ENCODE measurements at places on chromosomes 7 and 10. TPM values are rescaled to one million over a fixed set of nuclear protein-coding genes. Genes with fewer than 3 reads are reported as not detected.

DNA sequence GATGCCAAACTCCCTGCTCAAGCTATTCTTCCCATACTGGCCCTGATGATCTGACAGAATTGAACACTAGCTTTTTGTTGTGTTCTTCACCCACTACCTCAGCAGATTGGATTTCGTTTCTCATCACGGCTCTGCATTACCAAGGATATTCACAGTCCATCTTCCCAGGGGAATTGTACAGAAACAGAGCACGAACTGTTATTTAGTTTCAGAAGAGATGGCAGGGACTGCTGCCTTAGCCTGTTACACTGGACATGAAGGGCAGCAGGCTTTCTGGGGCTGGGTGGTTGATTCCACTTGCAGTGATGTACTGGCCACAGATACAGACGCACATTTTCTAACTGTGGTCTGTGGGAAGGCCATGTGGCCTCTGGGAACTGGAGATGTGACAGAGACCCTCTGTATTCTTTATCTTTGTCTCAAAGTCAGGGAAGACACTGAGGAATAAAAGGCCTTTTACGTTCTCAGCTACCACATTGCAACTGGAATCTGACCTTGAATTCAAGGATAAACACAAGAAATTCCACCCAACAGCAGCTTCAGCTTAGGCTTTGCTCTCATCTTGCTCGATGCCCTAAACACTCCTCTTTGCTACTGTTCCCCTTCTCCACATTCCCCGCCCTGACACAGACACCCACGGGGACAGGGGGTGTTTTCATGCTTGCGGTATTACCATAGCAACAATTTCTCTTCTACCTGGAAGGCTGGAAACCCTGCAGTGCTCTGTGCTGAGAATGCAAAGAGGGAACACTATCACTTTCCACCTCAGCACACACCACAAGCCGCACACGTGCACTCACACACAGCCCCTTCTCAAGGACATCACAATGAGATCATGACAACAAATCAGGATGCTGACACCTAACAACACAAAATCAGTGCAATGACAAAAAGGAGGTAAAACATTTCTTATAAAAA is 81.7 kb downstream of the RNF216 start:
- H3K4me1 ChIP-seq: peaks cover 43% of the 10 kb centered on the region
- H3K36me3 ChIP-seq: peaks cover 5% of the 10 kb centered on the region
- H3K27me3 ChIP-seq: no peaks in the 10 kb centered on the region
- no peak overlapping the region for H3K4me3 ChIP-seq
- no peak for DNase-seq
- no peak overlapping the region for H3K27ac ChIP-seq

Gene TMEM168
- total RNA-seq: 20.5 TPM

Gene CALCR
- total RNA-seq: not detected

Gene CHN2
- 6.2 TPM for total RNA-seq

Gene CLEC5A
- 6.3 TPM for total RNA-seq

DNA sequence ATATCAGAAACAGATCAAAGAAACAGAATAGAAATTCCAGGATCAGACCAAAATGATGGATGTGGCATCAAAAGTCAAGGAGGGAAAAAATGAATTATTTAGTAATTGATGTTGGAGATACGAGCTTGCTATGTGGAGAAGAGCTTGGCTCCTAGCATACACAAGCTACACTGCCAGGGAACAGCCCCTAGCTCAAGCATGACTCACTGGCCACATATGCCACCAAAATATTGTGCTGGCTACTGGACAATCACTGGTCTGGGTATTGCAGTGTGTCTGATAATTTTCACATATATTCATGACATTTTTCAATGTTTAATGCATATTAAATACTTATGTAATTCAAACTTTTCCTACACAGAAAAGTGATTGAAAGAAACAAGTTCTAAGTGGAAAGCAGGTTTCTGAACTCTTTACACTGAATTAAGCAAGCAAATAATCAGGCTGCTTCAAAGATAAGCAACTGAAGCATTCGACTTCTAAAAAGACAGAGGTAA is 59.3 kb downstream of the OAT start:
- no peak overlapping the region for H3K4me3 ChIP-seq
- DNase-seq: no peak
- H3K27me3 ChIP-seq: no peaks in the 10 kb centered on the region
- H3K36me3 ChIP-seq: no peaks in the 10 kb centered on the region
- H3K4me1 ChIP-seq: peaks cover 8% of the 10 kb centered on the region

- no peaks in the 10 kb centered on the region for H3K36me3 ChIP-seq
- no peak for DNase-seq
- no peaks in the 10 kb centered on the region for H3K4me1 ChIP-seq
- H3K27me3 ChIP-seq: no peaks in the 10 kb centered on the region
- no peak overlapping the region for H3K27ac ChIP-seq
Measured at GRCh38 chr10:109358325-109358724, 565.0 kb downstream of the XPNPEP1 start.

- H3K4me3 ChIP-seq: no peak overlapping the region
- no peaks in the 10 kb centered on the region for H3K27me3 ChIP-seq
- H3K27ac ChIP-seq: no peak overlapping the region
- H3K4me1 ChIP-seq: peaks cover 42% of the 10 kb centered on the region
- no peaks in the 10 kb centered on the region for H3K36me3 ChIP-seq
Measured at GRCh38 chr7:36155811-36156361, 2.8 kb downstream of the EEPD1 start.

GRCh38 chr10:102010961-102011360 is 45.0 kb downstream of the ARMH3 start:
- H3K4me3 ChIP-seq: no peak overlapping the region
- H3K36me3 ChIP-seq: peaks cover 60% of the 10 kb centered on the region
- no peaks in the 10 kb centered on the region for H3K4me1 ChIP-seq
- H3K27me3 ChIP-seq: no peaks in the 10 kb centered on the region
- no peak overlapping the region for H3K27ac ChIP-seq
- DNase-seq: no peak

Gene ANKRD22
- total RNA-seq: 1.9 TPM

DNA sequence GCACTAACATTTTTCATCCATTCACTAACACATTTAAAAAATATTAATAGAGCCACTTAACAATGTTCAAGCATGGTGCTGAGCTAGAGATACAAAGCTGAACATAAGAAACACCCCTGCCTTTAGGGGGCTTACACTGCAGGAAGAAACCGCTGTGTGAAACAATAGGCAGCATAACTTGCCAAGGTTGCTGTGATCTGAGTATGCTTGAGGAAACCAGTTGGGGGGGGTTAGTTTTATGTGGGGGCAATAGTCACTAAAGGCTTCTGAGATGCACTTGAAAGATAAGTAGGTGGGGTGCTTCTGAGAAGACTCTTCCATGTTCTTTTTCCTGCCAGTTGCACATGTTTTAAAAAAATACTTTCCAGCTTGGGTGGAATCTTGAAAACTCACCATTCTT is 2.8 kb downstream of the RBM17 start:
- H3K4me1 ChIP-seq: peaks cover 63% of the 10 kb centered on the region
- H3K27ac ChIP-seq: peak overlapping the region; percentile 32
- no peak for DNase-seq

- H3K36me3 ChIP-seq: no peaks in the 10 kb centered on the region
- peaks cover 11% of the 10 kb centered on the region for H3K4me1 ChIP-seq
- no peaks in the 10 kb centered on the region for H3K27me3 ChIP-seq
- H3K27ac ChIP-seq: no peak overlapping the region
Measured at GRCh38 chr7:128011131-128011661, 20.0 kb downstream of the LRRC4 start.

- peaks cover 5% of the 10 kb centered on the region for H3K4me1 ChIP-seq
- H3K36me3 ChIP-seq: no peaks in the 10 kb centered on the region
- H3K27me3 ChIP-seq: no peaks in the 10 kb centered on the region
- H3K27ac ChIP-seq: peak overlapping the region; percentile 65
- DNase-seq: peak; percentile 60
- H3K4me3 ChIP-seq: no peak overlapping the region
Measured at GRCh38 chr7:102064361-102065025, 222.2 kb upstream of the SH2B2 start.

GRCh38 chr10:3085785-3086567 is 18.6 kb downstream of the PFKP start:
- H3K27ac ChIP-seq: no peak overlapping the region
- no peaks in the 10 kb centered on the region for H3K27me3 ChIP-seq
- H3K4me3 ChIP-seq: no peak overlapping the region

DNA sequence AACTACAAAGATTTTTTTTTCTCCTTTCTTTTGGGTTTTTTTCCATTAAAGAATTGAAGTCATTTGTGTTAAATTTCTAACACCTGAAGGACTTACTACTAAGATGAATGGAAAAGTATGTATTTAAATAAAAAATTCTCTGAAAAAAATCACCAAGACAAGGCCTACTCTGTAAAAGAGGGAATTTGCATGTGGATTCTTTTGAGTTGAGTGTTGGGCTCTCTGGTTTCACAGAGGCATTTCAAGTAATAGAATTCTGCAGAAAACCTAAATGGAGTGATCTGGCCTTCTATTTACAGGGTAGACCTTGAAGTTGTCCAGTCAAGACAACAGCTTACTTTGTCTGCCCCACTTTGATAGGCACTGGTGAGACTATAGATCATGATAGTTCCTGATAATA is 4.1 kb downstream of the LRRC17 start:
- no peaks in the 10 kb centered on the region for H3K36me3 ChIP-seq
- H3K27ac ChIP-seq: no peak overlapping the region
- H3K27me3 ChIP-seq: no peaks in the 10 kb centered on the region
- H3K4me3 ChIP-seq: no peak overlapping the region
- DNase-seq: no peak

DNA sequence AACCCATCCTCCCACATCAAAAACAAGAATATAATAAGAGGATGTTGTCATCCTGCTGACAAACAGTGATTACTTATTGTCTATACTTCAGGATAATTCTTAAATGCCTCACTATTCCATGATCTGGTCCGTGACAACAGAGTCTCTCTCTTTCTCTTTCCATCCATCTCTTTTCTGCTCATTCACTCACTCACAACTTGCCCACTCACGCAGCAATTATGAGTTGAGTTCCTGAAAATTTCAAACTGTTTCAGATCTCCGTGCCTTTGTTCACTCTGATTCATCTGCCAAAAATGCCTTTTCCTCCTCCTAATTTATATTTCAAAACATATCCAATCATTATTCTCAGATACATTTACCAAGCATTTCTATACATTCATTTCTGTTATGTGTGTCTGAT is 1.4 kb downstream of the OR6B1 start:
- H3K27me3 ChIP-seq: no peaks in the 10 kb centered on the region
- no peaks in the 10 kb centered on the region for H3K36me3 ChIP-seq
- no peak for DNase-seq
- H3K27ac ChIP-seq: no peak overlapping the region

GRCh38 chr10:63744060-63744941 is 223.1 kb downstream of the REEP3 start:
- no peak overlapping the region for H3K4me3 ChIP-seq
- H3K27me3 ChIP-seq: no peaks in the 10 kb centered on the region
- H3K36me3 ChIP-seq: no peaks in the 10 kb centered on the region
- no peak overlapping the region for H3K27ac ChIP-seq
- no peak for DNase-seq

GRCh38 chr10:31977440-31978155 is 49.0 kb upstream of the ARHGAP12 start:
- H3K36me3 ChIP-seq: no peaks in the 10 kb centered on the region
- H3K4me3 ChIP-seq: no peak overlapping the region
- peak overlapping the region; percentile 53 for H3K27ac ChIP-seq
- peaks cover 16% of the 10 kb centered on the region for H3K4me1 ChIP-seq

DNA sequence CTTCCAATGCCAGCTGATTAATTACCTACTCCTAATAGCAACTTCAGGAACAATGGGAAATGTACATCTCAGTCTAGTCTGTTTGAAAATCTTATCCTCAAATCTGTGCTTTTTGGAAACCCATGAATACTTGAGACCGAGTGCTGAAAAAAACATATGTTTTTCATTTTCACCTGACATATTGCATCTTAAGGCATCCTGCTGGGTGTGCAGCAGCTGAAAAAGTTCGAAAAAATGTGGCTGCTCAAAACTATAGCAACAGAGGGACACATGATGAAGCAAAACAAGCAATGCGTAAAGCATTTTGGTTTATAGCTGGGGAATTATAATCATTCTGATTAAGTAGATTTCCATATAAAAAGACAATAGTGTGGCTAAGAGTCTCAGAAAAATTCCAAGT is 218.0 kb downstream of the CREB5 start:
- H3K36me3 ChIP-seq: no peaks in the 10 kb centered on the region
- no peak overlapping the region for H3K27ac ChIP-seq
- H3K4me3 ChIP-seq: no peak overlapping the region
- no peak for DNase-seq
- H3K27me3 ChIP-seq: no peaks in the 10 kb centered on the region

DNA sequence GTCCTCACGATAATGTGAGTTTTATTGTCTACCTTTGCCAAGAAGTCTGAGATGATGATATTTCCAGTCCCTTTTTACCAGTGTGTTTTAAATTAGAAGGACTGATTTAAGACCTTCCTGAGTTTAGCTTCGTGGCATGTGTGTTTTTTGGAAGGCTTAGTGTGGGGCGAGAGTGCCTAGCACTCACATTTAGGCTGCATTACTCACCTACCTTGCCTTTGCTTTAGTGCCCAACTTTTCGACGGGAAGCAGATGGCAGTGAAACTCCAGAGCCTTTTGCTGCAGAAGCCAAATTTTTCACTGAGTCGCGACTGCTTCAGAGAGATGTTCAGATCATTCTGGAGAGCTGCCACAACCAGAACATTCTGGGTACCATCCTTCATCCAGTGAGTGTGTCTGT is 50.9 kb downstream of the SND1 start:
- H3K4me3 ChIP-seq: no peak overlapping the region
- no peak for DNase-seq
- no peak overlapping the region for H3K27ac ChIP-seq

DNA sequence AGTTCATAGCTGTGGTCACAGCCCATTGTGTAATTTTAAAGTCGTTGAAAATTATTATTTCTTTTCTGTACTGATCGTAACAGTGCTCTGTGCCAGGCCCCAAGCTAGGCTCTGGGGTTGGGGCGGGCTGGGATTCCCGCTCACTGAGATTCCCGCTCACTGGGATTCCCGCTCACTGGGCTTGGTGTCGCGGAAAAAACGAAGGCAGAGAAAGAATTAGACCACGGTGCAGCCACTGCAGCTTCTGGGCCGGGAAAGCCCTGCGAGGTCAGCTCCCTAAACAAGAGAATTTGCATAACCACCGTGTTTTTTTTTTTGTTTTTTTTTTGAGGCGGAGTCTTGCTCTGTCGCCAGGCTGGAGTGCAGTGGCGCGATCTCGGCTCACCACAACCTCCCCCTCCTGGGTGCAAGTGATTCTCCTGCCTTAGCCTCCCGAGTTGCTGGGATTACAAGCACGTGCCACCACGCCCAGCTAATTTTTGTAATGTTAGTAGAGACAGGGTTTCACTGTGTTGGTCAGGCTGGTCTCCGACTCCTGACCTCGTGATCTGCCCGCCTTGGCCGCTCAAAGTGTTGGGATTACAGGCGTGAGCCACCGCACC is 31.2 kb downstream of the FOXK1 start:
- H3K4me3 ChIP-seq: no peak overlapping the region
- DNase-seq: no peak
- H3K27me3 ChIP-seq: no peaks in the 10 kb centered on the region
- peak overlapping the region; percentile 22 for H3K27ac ChIP-seq

- DNase-seq: peak; percentile 87
- no peaks in the 10 kb centered on the region for H3K27me3 ChIP-seq
- H3K4me3 ChIP-seq: peak overlapping the region; percentile 23
- H3K36me3 ChIP-seq: no peaks in the 10 kb centered on the region
- peak overlapping the region; percentile 85 for H3K27ac ChIP-seq
Measured at GRCh38 chr10:133257489-133258065, 19.1 kb downstream of the ADAM8 start.

Gene TWNK
- total RNA-seq: 2.6 TPM

GRCh38 chr7:154965014-154965413 is 37.9 kb downstream of the PAXIP1 start:
- no peak overlapping the region for H3K27ac ChIP-seq
- peaks cover 81% of the 10 kb centered on the region for H3K36me3 ChIP-seq
- no peak for DNase-seq
- no peaks in the 10 kb centered on the region for H3K4me1 ChIP-seq
